CD4-positive, alpha-beta T cell treated with Interferon alpha-2 for 1 hour (primary cell): ENCODE measurements at places on chromosomes 11 and 22.

GRCh38 chr11:25065746-25066145 is 568.9 kb downstream of the LUZP2 start:
- DNase-seq: no peak

- no peak for DNase-seq
These were observed 487.3 kb downstream of the INSC start for GRCh38 chr11:15602047-15602446.

DNA sequence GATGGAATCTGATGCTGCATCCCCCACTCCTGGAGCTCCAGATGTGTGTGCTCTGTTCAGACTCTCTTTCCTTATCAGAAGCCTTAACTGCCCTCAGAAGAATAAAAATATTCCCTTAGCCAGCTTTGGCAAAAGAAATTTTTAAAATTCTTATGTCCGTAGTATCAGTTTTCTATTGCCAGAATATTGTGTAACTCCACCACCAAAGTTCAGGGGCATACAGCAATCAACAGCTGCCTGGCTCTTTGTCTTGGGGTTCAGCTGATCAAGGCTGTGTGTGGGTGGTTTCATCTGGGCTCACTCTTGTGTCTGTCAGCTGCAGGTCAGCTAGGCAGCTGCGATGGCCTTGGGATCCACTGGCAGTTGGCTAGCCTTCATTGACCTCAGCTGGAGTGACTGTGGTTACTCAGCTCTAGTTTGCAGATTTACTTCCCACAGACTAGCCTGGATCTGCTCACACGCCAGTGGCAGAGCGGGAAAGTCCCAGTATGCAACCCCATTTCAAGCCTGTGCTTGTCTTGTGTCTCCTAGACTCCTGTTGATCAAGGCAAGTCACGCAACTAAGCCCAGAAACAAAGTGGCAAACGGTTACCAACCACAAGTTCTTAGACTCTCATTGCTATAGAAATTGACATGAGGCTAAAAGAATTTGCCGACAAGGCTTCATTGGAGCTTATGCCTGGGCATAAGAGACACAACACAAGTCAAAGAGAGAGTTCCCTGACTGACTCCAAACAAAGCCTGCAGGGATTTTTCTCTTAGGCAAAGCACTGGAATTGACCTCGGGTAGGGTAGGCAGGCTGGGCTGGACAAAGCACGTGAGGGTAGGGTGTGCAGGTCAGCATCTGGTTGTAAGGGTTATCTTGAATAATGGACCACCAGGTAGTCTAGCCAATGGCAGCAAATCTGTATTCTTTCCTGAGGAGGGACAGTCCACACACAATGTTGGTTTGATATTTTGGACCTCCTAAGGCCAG is 7.5 kb downstream of the TMEM138 start:
- no peak for DNase-seq

GRCh38 chr22:23824476-23825245 is 14.1 kb downstream of the DERL3 start:
- DNase-seq: no peak

- DNase-seq: no peak
These were observed 174.1 kb downstream of the TTC28 start for GRCh38 chr22:28505416-28506149.

GRCh38 chr11:45273509-45273908 is 12.6 kb downstream of the SYT13 start:
- DNase-seq: no peak

DNA sequence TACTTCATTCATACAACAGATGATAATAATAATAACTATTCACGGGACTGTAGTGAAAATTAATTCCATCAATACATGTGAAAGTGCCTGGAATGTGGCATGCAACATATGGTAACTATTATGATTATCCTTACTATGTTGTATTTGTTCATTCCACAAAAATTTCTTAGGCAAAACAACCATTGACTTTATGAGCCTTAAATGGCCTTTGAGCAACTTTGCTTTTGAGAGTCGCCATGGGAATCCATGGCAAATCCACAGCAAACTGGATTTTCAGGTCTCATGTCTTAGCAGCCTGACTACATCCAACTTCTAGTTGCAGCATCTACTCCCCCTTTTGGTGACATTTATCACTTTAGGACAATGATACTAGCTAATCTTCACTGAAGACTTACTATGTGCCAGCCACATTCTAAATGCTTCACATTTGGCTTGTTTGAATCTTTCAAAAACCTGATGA is 56.8 kb downstream of the SLC1A2 start:
- DNase-seq: no peak

- no peak for DNase-seq
These were observed 347.2 kb downstream of the TTC28 start for GRCh38 chr22:28332410-28332809.

DNA sequence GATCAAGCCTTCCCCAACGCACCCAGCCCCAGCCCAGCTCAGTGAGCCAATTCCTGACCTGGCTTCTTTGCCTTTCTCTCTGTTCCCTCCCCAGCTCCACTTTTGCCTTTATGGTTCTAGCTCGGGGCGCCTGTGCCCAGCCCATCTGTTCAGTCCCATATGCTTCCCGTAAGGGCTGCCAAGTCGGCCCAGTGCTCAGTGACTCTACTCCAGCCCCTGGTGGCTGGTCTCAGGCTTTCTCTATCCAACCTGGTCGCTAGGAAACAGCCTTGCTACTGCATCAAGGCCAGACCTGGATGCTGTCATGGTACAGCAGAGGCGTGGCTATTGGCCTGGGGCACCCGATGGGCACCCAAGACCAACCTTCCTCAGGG is 178.0 kb downstream of the DSCAML1 start:
- DNase-seq: no peak

DNA sequence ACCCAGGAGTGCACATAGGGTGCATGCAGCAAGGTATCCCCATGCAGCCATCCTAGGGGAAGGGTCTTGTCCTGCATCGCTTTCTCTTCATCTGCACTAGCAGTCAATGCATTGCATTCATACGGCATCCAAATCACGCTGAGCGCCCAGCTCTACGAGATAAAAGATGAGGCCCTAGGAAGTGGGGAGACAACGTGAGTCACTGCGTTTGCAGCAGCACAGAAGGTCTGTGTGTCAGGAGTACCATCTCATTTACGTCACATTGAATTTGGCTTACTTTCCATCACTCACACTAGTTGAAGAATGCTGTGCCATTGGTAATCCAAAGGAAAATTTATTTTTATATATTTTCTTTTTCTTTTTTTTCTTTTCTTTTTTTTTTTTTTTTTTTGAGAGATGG is 2.5 kb upstream of the ST14 start:
- DNase-seq: no peak

- DNase-seq: no peak
These were observed 488.6 kb downstream of the METTL15 start for GRCh38 chr11:28596816-28597215.

- no peak for DNase-seq
These were observed 486 bp downstream of the CLMP start for GRCh38 chr11:123194337-123195187.

GRCh38 chr11:57322256-57323166 is 2.2 kb downstream of the TNKS1BP1 start:
- DNase-seq: no peak

DNA sequence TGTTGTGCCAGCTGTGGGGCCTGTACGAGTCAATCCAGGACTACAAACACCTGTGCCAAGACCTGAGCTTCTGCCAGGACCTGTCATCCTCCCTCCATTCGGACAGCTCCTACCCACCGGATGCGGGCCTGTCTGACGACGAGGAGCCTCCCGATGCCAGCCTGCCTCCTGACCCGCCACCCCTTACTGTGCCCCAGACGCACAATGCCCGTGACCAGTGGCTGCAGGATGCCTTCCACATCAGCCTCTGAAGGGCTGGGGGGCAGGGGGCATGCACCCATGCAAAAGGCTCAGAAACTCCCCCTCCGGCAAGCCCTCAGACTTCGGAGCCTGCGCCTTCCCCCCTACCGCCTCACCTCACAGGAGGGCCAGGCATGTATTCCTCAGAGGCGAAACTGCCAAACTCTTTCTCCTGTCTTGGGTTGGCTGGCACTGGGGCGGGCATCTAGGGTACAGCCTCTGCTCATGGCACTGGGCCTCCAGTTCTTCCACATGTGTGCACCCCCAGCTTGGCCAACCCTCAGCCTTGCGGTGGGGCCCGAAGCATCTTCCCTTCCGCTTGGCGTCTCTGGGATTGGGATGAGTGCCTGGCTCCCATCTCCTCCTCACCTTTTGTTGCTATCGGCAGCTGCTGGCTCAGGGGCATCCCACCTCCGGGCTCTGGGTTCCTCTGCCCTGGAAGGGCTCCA is 1.2 kb downstream of the FAM89B start:
- peak; percentile 38 for DNase-seq

DNA sequence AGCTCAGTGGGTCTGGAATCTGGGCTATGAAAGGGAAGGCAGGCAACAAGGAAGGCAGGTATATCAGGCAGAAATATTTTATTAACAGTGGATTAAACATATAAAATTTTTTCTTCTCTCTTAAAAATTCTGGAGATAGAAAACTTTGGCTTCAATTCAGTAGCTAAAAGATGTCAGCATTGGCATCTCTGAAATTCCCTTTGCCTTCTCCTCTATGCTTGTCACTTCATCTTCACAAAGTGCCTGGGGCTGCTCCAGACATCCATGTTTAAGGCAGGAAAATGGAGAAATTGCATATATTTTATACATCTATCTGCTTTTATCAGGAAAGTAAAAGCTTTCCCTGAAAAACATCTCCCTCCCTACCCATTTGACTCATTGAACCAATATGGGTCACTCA is 894.1 kb upstream of the API5 start:
- no peak for DNase-seq

DNA sequence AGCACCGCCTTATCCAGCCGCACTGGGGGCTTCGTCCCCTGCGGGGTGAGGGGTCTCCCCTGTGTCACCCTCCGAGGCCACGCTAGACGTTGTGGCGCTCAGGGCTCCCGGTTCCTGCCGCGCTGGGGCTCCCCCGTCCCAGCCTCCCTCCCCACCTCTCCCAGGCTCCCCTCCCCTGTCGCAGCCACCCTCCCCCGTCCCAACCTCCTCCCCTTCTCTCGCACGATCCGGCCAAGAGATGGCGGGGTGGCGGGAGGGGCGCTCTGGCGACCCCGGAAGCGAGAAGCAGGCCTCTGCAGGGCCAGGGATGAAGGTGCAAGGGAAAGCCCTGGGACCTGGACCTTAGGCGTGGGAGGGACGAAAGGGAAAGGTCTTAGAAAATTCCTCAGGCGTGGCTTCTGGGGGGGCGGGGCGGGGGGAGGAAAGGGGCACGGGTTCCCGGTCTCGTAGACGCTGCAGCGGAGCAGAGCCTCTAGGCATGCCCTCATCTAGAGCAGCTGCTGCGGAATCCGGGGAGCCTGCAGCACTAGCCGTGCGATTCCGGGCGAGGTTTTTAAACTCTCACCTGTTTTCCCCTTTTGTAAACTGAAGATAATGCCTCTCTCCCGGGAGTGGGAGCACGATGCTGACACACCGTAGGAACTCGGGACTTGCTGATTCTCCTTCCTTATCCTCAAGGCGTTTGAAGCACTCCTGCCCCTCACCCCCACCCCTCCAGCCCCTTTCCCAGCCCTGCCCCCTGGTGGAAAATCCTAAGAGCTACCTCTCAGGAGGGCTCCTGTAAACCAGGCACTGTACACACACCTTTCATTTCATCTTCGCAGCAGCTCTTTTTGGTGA is 14.4 kb downstream of the KCNJ5 start:
- peak; percentile 52 for DNase-seq

DNA sequence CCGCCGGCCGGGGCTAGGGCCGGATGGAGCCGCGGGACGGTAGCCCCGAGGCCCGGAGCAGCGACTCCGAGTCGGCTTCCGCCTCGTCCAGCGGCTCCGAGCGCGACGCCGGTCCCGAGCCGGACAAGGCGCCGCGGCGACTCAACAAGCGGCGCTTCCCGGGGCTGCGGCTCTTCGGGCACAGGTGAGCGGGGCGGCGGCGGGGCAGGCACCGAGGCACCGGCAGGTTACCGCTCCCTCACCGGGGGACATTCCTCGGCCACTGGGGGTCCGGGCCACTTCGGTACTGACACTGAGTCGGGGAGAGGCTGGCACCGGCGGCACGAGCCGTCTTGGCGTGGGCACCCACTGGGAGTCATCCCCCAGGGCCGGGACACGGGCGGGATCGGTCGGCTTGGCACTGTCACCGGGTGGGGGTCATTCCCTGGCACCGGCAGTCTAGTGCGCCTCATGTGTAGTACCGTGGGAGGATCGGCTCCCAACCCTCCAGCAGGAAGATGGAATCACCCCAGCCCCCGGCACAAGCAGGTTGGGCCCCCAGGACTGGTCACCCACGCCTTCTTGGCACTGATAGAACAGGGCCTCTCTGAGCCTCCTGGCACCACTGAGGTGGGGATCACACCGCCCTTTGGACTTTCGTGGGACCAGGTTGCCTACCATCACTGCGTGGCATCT is 511 bp downstream of the DGKZ start:
- no peak for DNase-seq

DNA sequence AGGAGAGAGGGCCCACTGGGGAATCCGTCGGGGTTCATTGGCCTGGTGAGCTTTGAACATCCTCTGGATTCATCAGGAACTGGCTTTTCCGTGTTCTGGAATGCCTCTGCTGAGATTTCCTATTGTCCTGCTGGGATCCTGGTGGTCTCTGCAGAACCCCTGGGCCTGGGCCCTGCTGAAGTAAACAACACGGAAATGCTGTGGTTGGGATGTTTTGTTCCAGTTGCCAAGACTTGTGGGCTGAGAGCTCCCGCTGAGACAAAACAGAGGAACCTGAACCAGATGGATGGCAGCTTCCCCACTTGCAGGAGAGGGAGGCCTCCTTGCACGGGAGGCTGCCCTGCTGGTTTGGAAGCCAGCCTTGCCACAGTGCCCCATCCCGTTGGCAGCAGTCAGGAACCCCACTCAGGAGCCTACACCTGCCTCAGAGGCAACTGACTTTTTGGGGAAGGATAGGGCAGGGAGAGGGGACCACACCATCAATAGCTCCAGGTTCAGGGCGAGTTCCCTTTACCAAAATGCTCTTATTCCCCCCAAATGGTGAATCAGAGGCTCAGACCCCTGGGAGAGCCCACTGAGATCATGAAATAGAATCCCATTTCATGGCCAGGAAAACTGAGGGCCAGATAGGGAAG is 60.7 kb downstream of the LRRC32 start:
- DNase-seq: no peak

- DNase-seq: no peak
These were observed 25.0 kb upstream of the OAF start for GRCh38 chr11:120185706-120186455.

GRCh38 chr22:23082534-23083314 is 12.4 kb downstream of the GNAZ start:
- no peak for DNase-seq

- DNase-seq: no peak
These were observed 15.6 kb upstream of the MFNG start for GRCh38 chr22:37501610-37502341.

- no peak for DNase-seq
These were observed 34.3 kb downstream of the DBX1 start for GRCh38 chr11:20125927-20126326.

DNA sequence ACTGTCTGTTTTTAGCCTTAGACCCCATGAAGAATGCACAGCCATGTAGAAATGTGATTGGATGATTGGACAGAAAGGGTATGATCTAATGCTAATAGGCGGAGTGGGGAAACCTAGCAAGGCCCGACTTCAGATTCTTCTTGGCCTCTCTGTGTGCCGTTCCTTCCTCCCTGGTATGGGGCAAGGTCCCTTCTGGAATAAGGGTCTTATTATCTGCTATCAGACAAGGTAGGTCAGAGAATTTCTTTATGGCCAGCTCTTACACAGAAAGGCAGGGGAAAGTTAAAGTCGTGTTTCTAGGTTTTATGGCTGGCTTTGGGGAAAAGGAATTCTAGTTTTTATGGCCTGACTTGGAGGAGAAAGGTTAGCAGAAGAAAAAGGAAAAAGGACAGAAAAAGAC is 30.6 kb downstream of the DBX1 start:
- no peak for DNase-seq

GRCh38 chr11:3685923-3686322 is 14.7 kb upstream of the CHRNA10 start:
- DNase-seq: no peak

GRCh38 chr22:17140826-17141766 is 18.0 kb downstream of the HDHD5 start:
- DNase-seq: no peak
